Activated CD4-positive, alpha-beta T cell treated with anti-CD3 and anti-CD28 coated beads, Interleukin-2, amount 10 ng/mL, durations not matched to agents 24 days and 14 days (primary cell): ENCODE measurements at places on chromosomes 2 and 18. TPM values are rescaled to one million over a fixed set of nuclear protein-coding genes. Genes with fewer than 3 reads are reported as not detected.

The PAX3 gene
- total RNA-seq = not detected in 2 replicates

The PCARE gene
- total RNA-seq = not detected in 2 replicates

The ANKRD30BL gene
- total RNA-seq = not detected in 2 replicates

The MYL12B gene
- 239 and 245 TPM in 2 replicates for total RNA-seq

The RND3 gene
- total RNA-seq = not detected in 2 replicates

The SGPP2 gene
- total RNA-seq = 22.9 and 23.0 TPM in 2 replicates

The TIA1 gene
- 104 and 105 TPM in 2 replicates for total RNA-seq

The C2orf78 gene
- 0.07 TPM in 1 of 2 replicates, not detected in the other for total RNA-seq

The DNAJC5G gene
- not detected in 2 replicates for total RNA-seq

The ARL4C gene
- 43.2 and 45.0 TPM in 2 replicates for total RNA-seq

The KRTCAP3 gene
- 4.6 and 5.2 TPM in 2 replicates for total RNA-seq

The LYG2 gene
- total RNA-seq = not detected in 2 replicates

The RRM2 gene
- total RNA-seq = 378 and 383 TPM in 2 replicates

The ITPRIPL1 gene
- 51.4 and 53.9 TPM in 2 replicates for total RNA-seq

The MREG gene
- 10.6 and 10.9 TPM in 2 replicates for total RNA-seq
